ENCODE measurements at places on chromosomes 7 and 10.
A peak's percentile ranks its signal among the peaks of the same experiment; 100 is the strongest.

DNA sequence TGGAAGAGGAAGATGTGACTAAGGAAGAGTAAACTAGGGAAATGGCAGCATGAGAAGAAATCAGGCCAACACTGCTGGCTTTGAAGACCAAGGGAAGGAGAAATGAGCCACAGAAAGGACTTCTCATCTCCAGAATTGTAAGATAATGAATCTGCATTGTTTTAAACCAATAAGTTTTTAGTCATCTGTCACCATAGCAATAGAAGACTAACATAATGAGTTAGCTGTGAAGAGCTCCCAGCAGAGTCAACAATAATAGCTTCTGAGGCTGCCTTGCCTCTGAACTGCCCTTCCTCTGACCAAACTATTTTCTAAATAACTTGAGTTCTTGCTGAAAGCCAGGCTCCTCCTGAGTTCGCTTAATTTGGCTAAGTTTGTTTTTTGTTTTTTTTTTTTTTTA is 103.6 kb downstream of the CACNA2D1 start:
- no peak for DNase-seq

DNA sequence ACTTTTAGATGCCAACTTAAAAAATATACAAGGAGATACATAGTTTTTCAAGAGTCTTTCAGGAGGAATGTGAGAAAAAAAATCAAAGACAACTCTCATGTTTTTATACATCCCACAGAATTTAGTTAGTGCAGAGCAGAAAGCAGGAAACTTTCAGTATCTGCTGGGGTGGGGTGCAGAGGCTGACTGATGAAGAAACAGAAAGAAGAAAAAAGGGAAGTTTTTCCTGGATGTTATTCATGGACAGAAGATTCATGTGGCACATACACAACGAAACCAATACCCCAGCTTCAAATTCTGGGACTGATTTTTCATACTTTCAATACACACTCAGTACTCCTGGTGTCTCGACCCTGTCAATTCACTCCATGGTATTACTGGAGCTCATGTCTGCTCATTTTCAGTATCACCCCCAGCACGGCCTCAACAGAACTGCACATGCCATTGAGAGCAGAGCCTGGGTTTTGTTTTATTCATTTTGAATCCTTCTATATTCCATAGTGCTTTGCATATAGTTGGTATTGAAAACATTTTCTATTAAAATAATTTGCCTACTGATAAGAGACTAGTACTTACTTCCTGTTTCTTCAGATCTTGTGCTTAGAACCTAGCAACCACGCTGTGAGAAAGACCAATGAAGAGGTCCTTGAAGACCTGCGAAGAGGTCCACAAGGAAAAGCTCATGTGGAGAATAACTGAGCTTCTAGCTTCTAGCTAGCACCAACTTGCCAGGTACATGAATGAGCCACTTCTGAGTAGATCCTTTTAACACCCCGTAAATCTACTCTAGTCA is 49.0 kb downstream of the NDUFB2 start:
- DNase-seq: no peak

DNA sequence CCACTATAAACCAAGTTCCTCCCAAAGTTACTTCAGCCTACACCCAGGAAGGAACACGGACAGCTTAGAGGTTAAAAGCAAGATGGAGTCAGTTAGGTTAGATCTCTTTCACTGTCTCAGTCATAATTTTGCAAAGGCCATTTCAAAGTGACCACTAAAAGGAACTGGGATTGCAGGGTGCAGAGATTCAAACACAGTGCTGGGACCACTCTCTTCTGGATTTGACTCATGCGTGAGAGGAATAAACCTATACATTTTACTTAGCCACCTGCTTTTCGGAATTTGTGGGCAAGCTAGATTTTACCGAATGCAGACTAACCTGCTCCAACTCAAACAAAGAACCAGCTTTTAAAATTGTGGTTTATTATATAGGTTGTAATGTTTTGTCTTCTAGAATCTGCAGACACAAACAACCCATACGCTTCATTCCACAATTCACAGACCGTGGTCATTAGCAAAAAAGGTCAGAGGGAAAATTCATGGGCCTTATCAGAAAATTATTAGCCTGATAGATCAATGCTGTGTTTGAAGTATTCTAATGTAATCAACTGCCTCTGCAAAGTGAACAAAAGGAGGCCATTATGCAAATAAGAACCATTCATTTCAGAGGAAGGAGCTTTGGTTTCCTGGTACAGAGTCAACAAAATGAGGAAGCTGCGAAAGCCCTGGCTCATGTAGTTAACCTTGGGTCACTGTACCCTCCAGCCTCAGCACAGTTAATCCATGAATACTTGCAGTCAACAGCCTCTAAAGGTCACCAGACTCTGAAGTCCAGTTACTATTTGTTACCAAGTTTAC is 342.7 kb upstream of the KLF6 start:
- DNase-seq: peak; percentile 16

DNA sequence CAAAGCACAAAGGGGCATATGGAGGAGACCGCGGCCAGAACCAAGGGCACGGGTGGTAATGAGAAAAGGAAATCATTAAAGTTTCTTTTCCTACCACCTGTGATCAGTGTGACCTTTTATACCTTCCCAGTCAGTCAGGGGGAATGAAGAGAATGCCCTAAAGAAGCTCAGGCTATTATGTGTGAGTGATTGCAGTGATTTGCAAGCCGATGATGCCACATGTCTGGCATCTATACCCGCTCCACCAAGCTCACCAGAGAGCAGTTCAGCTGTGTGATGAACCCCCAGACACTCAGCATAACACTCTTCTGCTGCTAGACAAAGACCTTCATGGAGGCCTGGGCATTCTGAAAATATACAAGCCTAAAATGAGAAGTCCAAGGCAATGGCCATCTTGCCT is 106.2 kb upstream of the AGK start:
- no peak for DNase-seq

GRCh38 chr10:34954142-34954541 is 136.0 kb downstream of the CUL2 start:
- no peak for DNase-seq
